ENCODE measurements at places on chromosomes 2 and 18.

DNA sequence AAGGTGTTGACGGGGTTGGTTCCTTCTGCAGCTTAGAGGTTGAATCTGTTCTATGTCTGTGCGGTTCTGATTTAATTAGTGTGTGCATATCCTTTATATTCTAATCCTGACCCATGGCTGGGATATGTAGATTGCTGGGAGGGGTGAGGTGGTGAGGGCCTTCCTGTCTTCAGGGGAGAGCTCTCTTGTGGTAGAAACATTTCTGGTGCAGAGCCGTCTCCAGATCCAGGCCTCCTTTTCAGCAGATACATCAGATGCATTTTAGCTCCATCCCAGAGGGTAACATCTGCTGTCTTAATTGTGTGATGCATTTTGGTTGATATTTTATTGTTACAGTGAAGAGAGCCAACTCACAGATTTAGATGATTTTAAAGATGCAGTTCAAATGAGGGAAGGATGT is 227.8 kb downstream of the AGAP1 start:
- DNase-seq: no peak

DNA sequence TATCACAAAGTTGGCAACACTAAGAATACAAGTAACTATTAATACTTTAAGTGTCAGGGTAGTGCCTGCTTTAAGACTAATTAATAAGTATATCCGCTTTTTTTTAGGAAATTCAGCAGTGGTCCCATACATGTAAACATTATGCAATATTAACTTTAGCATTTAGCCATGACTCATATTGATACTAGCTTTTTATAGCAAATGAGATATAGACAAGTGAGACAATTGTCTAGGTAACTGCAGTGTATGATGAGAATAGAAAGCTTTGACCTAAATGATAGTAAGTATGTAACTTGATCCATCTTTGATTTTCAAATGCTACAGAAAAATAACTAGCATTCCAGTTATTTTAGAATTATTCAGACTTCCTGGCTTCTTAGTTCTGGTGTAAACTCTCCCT is 27.4 kb upstream of the VRK2 start:
- no peak for DNase-seq

- no peak for DNase-seq
Observed at GRCh38 chr2:102264952-102265351, 46.4 kb upstream of the IL1RL1 start.

DNA sequence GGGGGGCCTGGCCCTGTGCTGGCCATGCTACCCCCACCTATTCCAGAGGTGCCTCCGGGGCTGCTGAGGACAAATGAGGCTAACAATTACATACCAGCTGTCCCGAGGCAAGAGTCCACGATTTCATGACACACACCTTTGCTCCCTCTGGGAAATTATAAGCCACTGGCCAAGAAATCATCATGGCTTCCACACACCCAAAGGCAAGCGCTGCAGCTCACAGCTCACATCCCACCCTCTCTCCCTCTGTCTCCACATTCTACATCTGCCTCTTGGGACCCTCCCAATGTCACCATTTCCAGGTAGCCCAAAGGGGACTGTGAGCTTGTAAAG is 134.4 kb downstream of the HDAC4 start:
- DNase-seq: no peak

- DNase-seq: no peak
Observed at GRCh38 chr2:102460467-102460866, 12.6 kb upstream of the SLC9A4 start.

Measured in activated CD8-positive, alpha-beta memory T cell treated with anti-CD3 and anti-CD28 coated beads for 1 hour (primary cell).